CD4-positive, alpha-beta T cell treated with Interleukin-4 for 1 hour (primary cell): ENCODE measurements at places on chromosomes 1 and 21.

DNA sequence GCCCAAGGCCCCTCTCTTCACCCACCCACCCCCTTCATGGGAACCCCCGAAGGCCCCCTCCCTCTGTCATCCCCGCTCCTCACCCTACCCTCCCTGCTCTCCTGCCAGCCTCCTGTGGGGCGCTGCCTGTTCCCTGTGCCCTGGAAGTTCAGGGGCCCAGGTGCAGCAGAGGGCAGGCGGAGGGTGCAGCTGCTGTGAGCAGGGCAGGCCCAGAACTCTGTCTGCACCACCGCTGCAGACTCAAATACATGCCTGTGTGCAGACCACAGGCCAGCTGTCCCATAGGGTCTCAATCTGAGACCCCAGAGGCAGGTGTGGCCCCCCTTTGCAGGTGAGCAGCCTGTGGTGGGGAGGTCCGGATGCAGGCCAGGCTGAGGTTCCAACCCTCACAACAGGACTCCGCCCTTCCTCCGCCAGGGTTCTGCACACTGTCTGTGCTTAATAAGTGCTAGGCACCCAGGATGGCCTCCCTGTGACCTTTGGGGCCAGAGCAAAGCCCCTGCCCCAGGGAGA lies 62.5 kb downstream of the WNT9A start:
- DNase-seq: peak; percentile 12

- no peak for DNase-seq
Observed at GRCh38 chr1:63688302-63688890, 85.4 kb upstream of the ROR1 start.

GRCh38 chr1:187032316-187032981 lies 203.7 kb downstream of the PLA2G4A start:
- no peak for DNase-seq

DNA sequence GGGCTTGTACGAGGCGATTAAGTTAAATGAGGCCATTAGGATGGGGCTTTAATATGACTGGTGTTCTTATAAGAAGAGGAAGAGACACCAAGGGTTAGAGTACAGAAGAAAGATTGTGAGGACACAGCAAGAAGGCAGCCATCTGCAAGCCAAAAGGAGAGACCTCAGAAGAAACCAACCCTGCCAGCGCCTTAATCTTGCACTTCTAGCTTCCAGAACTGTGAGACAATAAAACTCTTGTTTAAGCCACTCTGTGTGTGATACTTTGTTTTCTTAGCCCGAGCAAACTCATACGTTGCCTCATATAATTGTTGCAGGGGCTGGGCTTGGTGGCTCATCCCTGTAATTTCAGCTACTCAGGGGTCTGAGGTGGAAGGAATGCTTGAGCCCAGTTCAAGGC lies 33.6 kb upstream of the RGS16 start:
- no peak for DNase-seq

- peak; percentile 76 for DNase-seq
Observed at GRCh38 chr1:109490029-109490933, 3.6 kb upstream of the CYB561D1 start.

- no peak for DNase-seq
Observed at GRCh38 chr1:18852501-18852900, 7.0 kb downstream of the TAS1R2 start.

DNA sequence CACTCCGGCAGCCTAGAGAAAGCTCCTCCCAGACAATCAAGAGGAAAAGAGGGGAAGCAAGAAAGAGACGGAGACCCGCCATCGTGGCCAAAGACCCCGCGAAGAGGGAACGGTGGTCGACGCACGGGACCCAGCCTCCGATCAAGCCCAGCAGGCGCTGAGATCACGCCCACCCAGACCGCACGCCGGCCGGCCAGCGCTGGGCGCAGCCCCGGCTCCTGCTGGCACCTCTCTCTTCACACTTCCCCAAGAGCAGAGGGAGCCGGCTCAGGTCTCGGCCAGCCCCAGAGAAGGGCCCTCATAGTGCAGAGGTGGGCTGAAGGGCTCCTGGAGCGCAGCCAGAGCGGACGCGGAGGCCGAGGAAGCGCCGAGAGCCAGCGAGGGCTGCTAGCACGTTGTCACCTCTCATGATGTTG lies 918.4 kb upstream of the ADAMTS5 start:
- DNase-seq: no peak

GRCh38 chr1:234758851-234759250 lies 148.9 kb upstream of the IRF2BP2 start:
- DNase-seq: peak; percentile 80

- DNase-seq: no peak
Observed at GRCh38 chr1:179146911-179147310, 65.0 kb downstream of the TOR3A start.

- no peak for DNase-seq
Observed at GRCh38 chr1:25080294-25081209, 150.5 kb upstream of the RUNX3 start.

DNA sequence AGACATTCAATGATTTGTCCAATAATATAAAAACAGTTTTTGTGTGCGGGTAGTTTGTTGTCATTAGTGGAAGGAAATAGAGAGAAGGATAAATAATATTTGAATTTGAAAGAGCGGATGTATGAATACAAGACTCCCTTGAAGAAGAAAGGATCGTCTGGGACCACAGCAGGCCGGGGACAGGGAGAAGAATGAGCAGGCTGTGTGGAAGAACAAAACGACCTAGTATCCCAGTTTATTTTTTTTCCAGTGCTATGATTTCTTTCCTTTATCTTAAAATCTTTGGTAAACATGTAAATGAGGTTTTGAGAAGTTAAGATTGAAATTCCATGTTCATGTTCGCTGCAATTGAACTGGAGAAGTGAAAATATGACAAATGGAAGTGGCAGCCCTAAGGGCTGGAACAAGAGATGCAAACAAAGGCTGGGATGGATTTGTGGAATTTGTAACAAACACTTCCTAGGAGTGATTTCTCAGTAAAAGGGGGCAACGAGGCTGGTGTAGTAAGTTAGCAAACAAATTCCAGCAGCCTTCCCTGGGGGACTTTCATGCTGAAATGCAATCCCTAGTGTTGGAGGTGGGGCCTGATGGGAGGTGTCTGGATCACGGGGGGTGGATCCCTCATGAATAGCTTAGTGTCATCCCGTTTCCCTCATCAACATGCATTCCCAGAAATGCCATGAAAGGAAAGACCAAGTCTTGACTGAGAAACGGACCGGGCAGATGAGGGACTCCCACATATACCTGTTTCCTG lies 10.2 kb upstream of the IFI16 start:
- no peak for DNase-seq

DNA sequence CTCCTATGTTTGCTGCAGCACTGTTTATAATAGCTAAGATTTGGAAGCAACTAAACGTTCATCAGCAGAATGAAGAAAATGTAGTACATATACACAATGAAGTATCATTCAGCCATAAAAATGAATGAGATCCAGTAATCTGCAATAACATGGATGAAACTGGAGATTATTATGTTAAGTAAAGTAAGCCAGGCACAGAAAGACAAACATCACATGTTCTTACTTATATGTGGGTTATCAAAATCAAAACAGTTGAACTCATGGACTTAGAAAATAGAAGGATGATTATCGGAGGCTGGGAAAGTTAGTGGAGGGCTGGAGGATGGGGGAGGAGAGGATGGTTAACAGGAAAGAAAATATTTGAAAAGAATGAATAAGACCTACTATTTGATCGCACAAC lies 1017.6 kb downstream of the KCNT2 start:
- no peak for DNase-seq

GRCh38 chr21:28454564-28455252 lies 538.0 kb downstream of the LTN1 start:
- DNase-seq: no peak

GRCh38 chr1:61253059-61253735 lies 170.8 kb downstream of the NFIA start:
- DNase-seq: no peak

GRCh38 chr1:115266729-115267421 lies 71.2 kb downstream of the NGF start:
- DNase-seq: no peak

DNA sequence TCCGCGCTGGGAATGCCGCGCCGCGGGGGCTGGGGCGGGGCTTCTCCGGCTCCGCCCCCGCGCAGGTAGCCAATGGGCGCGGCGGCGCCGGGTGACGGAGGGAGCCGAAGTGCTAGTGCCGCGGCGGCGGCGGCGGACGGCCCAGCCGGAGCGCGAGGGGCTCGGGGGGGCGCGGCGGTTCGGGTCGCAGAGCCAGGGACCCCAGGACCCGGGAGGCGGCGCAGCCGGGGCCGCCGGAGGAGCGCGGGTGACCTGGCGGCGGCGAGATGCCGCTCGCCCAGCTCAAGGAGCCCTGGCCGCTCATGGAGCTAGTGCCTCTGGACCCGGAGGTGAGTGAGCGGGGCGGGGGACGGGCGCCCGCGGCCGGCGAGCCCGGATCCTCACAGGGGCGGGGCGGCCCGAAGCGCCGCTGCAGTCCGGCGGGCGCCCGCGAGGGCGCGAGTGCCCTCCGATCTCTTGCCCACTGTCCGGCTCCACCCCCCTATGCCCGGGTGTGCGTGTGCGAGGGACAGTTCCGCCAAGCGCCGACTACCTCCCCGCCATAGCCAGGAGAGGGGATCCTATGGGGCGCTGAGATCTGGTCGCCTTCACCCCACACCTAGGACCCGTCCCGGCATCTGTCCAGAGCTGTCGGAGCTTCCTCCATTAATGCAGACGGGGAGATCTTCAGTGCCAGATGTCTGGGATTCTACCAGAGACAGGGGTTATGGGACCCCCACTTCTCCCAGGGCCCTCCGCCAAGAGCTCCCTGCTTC lies at the start of gene RPS6KA1:
RPS6KA1 (plus strand) TSS at position 107 of the 755 bp plus-strand sequence; CDS start at position 267, 160 bp downstream.
- peak; percentile 59 for DNase-seq

GRCh38 chr1:64245495-64245894 lies 42.1 kb downstream of the UBE2U start:
- DNase-seq: no peak
